Stimulated activated CD8-positive, alpha-beta memory T cell treated with anti-CD3 and anti-CD28 coated beads, Interleukin-7, amount 100 ng/mL, for 24 hours (primary cell): ENCODE measurements at places on chromosomes 12 and 14.

DNA sequence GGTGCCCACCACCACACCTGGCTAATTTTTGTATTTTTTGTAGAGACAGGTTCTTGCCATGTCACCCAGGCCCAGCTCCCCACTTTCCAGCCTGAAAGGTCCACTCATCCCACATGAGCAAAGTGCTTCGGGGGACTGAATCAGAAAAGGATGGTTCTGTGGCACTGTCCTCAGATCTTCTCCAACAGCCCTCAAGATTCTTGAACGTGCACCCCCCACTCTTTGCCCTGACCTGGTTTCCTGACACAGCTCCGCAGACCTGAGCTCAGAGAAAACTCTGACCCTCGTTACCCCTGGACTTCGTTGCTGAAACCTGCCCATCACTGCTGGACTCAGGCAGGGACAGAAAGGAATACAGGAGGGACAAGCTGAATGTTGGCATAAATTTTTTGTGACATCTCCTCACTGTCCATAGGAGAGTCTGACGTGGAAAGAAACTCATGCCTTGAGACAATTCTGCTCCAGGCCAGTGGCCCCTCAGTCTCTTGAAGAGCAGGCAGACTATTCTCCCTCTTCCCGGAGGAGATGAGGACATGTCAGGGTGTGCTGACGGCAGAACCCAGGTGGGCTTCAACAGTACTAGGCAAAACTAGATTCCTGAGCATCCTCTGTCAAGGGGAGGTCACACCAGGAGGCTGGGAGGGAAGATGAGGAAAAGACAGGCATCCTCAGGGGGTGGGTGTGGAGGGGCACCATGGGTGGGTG lies 149.3 kb downstream of the DPF3 start:
- no peak for DNase-seq

DNA sequence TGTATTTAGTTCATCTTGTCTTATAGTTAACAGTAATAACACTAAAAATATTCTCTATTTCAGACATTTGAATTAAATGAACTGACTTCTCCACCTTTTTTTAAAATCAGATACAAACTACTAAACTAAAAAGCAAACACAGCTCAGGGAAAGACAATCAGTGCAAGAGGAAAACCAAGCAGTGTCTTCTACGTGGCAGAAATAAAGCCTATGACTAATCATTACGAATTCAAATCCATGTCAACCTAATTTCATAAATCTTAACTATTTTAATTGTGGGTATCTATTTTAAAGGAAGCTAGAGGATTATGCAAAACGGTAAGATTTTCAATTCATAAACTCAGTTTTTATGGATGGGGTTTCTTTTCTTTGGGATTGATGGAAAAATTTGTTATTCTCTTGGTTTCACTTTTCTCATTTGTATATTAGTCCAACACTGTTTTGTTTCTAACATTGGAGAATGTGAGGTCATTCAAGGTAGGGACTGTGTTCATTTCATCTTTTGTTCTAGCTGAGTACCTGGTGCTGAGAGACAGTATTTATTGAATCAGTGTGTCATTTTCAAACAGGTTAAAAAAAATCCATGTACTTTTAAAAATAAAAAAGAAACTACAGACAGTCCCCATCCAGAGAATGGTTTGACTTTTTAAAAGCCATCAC lies 12.8 kb upstream of the PALS1 start:
- no peak for DNase-seq

- DNase-seq, result no peak
These were observed 22.8 kb downstream of the SLC6A15 start for GRCh38 chr12:84889818-84890217.

- no peak for DNase-seq
These were observed 238.0 kb downstream of the C12orf42 start for GRCh38 chr12:103257763-103258162.

GRCh38 chr12:89051065-89051677 lies 301.1 kb downstream of the DUSP6 start:
- no peak for DNase-seq

DNA sequence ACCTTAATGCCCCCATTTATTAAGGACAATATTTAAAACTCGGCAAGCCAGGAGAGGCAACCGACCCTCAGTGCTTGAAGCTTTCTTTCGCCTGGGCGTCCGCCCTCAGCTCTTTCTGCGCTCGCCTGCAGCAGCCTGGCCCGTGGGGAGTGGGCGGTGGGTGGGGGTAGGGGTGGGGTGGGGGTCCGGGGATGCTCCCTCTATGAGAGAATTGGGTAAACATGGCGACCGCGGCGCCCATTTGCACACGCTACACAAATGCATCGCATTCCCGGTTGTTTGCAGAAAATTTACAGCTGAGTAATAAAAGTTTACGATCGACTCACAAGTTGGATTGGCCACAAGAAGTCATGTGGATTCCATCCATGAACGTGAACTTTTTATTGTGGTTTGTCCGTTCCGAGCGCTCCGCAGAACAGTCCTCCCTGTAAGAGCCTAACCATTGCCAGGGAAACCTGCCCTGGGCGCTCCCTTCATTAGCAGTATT lies 7.7 kb downstream of the HOXC8 start:
- no peak for DNase-seq

DNA sequence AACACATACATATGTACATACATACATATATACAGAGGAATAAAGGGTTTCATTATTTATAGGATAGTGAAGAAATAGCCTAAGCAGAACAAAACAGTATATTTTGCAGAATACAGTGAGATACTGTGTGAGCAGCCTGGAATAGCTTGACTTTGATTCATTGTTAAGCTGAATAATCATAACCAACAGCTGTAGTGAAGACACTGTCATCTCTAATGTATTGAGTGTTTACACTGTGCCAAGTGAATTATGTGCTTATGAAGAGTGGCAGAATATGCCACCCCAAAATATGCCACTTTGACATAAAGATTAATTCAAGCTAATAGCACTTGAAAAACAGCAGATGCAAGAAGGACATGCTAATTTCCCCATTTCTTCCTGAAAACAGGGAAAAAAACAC lies 48.2 kb upstream of the LRFN5 start:
- DNase-seq, result no peak

GRCh38 chr12:93802698-93803423 lies 125.7 kb downstream of the CRADD start:
- no peak for DNase-seq

DNA sequence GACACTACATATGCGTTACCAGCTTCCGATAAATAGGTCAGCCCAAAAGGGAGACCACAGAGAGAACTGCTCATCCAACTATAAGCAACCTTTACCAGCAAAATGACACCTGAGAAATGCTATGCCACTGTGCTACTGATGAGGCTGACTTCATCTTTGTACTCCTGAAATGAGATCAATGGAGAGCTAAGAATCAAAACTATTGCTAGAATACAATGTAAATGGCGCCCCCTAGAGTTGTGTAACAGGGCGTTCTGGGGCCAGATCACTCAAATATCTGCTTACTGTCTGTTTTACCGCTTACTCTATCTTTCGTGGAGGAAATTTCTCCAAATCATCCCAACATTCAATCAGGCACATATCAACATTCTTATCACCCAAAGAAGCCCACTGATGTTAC lies 4.6 kb downstream of the ZNF384 start:
- DNase-seq, result no peak

- DNase-seq, result no peak
These were observed 1.5 kb downstream of the L3HYPDH start for GRCh38 chr14:59482541-59483331.

- DNase-seq, result no peak
These were observed 1485.4 kb upstream of the TMEM132C start for GRCh38 chr12:126781593-126781992.

DNA sequence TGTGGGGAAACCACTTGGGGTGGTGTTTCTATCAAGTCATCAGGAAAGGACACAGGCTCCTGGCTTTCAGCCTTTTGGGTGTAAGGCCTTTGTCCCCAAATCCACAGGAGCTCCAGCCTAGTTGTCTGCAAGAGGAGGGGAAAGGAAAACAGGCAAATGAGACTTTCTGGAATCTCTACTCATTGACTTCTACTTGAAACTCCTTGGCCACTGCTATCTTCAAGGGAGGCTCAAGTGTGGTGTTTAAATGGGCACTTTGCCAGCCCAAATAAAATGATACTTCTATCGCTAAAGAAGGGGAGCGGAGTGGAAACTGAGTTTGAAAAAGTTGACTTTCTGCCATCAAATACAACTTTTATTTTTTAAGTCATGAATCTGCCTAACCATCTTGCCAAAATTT lies 445.9 kb upstream of the RGS6 start:
- no peak for DNase-seq

DNA sequence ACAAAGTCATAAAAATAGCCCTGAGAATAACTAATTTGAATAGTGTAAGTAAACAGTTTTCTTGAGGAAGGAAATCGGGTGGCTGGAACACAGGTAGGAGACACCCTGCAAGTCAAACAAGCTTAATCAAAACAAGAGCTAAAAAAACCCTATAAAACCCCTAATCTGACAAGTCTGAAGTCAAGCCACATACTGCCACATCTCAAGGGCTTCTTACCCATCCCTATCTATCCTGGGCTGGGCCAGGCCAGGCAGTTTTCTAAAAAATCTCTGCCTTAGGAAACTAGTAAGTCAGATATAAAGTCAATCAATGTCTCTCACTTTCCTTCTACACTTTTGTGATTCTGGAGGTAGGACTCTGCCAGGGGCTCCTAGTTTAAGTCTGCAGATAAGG lies 15.3 kb downstream of the UBE2N start:
- DNase-seq, result no peak

GRCh38 chr12:86660488-86661147 lies 404.4 kb upstream of the MGAT4C start:
- DNase-seq, result no peak

GRCh38 chr12:53223389-53224060 lies 8.5 kb downstream of the RARG start:
- no peak for DNase-seq

DNA sequence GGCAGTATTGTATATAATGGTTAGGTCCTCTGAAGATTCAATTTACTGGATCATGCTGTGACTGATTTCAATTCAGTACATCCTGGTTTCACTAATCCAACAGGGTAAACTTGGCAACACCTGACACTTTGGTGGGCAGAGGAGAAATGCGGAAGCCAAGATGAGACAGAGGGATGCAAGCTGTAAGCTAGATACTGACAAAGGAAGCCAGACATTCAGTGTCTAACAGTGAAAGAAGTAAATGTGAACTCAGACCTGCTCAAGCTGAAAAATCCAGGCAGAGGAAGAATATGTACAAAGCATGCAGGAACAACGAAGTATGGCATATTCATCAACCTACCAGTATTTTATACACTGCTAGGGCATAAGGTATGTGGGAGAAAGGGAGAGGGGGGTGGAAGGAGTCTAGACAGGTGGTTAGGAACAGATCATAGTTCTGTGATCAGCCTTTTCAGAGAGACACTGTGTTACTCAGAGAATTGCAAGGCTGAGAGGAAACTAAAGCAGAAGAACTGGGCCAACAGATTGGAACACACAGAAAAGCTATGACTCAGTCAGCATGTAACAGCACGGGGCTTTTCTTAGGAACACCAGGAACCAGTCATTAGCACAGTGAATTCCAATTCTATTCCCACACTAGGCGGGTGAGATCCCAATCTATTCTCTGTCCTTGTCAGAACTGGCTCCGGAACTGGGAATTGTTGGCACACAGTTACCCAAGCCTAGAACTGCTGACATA lies 40.3 kb downstream of the NELL2 start:
- DNase-seq, result no peak

- DNase-seq, result no peak
These were observed 59.9 kb downstream of the LIN7A start for GRCh38 chr12:80877721-80878265.

- DNase-seq, result no peak
These were observed 24.6 kb upstream of the KIF26A start for GRCh38 chr14:104113631-104114420.

DNA sequence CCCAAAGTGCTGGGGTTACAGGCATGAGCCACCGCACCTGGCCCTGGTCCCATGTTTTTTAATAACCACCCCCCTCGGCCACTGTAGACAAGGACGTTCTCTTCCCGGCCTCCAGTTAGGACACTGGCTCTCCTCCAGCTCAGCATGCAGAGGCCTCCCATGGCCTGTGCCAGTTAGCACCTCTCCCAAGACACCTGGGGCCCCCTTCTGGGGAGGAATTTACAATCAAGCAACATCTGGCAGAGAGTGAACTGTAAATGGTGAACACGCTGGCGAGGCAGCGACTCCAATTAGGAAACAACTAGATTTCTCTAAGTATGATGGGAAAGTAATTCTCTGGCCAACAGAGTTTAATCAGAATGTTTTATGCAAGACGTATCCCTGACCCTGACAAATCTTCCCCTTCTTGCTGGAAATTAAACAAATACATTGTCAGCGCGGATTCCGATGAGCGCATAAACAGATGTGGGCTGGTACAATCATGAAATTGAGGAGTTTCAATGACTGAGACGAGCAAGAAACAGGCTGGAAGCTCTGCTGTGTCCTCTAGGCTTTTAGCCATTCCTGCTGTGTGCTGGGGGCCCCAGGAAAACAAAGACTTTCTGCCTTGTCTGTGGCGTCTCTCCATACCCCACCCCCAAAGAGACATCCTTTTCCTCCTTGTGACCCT lies 61.7 kb upstream of the DLK1 start:
- no peak for DNase-seq

DNA sequence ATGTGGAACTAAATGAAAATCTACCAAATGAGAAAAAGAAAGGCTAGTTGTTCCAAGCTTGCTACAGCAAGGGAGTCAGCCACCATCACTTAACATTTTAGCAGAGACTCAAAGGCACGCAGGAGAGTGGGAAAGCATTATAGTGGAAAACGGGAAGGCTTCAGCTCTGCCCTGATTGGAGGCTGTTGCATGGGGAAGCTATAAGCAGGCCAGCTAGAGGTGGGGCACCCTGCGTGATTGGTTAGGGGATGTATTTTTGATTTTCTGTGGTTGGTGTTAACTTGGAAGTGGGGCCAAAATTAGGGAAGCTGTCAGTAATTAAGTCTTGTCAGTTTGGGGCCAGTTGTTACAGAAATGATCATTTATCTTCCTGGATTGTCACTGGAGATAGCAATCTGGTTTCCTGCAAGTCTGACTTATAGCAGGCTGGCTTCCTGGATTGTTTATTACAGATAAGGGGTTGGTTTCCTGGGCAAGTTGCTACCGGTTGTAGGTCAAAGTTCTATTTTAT lies 93.9 kb downstream of the FAR2 start:
- no peak for DNase-seq
